Stimulated activated CD8-positive, alpha-beta memory T cell treated with anti-CD3 and anti-CD28 coated beads, Interleukin-4, amount 100 ng/mL, for 4 hours (primary cell): ENCODE measurements at places on chromosomes 5 and 9.

DNA sequence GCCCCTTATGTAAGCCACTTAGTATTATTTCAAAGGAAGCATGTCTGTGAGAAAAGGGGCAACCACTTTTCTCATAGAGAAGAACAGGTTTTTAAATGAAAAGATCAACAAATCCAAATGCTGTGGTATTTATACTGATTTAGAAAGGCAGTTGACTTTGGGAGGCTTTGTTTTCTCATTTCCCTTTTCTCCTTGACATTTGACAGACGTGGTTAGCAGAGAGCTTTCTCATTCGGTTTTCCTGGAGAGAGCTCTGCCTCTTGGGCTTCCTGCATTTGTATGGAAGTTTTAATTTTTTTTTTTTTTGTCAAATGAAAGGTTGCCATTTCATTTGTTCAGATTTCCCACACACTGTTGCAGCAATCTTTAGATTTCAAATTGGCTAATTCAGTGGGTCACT lies 62.5 kb downstream of the EXOSC2 start:
- DNase-seq = no peak

DNA sequence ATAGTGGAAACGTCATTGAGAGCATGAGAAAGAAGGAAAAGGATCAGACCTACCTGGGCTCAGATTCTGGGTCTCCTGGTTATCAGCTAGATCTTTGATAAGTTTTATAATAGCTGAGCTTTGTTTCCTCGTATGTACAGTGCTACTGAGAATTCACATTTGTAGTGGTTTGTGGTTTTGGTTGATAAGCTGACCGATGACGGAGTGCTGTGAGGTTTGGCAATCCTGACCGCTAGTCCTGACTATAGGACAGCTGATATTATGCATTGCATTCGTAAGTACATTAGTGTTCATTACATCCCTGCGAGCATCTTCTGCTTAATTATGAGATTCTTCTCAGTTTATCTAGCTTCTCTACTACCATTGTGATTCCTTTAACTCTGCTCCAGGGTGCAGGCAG lies 190.7 kb upstream of the SLC27A6 start:
- DNase-seq = no peak

- no peak for DNase-seq
Measured at GRCh38 chr5:105993027-105993426, 1677.7 kb downstream of the EFNA5 start.

DNA sequence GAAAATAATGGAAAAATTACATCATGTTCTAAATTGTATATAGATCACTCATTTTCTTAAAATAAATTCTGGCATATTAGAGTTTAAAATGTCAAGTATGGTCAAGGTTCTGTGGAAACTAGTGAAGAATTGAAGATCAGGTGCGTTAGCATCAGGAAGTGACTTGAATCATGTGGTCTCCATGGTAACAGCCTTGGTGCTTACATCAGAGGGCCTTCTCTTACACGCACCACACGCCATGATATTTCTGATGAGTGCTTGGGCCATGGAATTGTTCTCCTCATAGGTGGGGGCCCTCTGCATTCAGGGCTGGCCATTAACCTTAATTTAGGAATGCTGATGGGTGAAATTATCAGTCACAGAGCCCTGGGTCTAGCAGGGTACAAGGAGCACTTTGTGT lies 288.1 kb upstream of the EFNA5 start:
- no peak for DNase-seq

DNA sequence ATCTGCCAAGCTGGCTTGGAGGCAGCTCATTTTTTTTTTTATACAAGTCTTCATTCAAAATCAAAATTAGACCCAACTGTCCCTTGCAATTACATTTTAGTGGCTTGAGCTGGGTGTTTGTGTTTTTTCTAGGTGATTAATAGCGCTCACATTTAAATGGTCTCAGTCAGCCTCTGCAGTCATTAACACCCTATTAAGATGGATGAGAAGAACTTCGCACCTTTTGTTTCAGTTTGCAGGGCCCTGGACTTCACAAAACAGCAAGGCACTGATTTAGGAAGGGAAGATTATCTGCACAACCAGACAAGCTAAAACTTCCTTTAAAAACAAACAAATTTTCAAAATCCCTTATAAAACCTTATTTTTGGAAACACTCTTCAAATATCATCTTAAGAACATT lies 374.8 kb downstream of the EFNA5 start:
- DNase-seq = no peak
